AG04449 (cell line): ENCODE measurements at places on chromosomes 5 and 9.

- no peak for DNase-seq
Measured at GRCh38 chr5:107876261-107876660, 205.5 kb upstream of the EFNA5 start.

DNA sequence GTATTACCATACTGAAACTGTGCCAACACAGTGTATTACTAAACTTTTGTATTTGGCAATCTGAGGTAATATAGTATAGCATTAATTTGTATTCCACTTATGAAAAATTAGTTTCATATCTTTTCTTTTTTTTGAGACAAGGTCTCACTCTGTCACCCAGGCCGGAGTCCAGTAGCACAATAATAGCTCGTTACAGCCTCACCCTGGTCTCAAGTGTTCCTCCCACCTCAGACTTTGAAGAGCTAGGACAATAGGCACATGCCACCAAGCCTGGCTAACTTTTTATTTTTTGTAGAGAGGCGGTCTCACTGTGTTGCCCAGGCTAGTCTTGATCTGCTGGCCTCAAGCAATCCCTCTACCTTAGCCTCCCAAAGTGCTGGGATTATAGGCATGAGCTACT, 36.1 kb downstream of the POLK start:
- no peak for DNase-seq

DNA sequence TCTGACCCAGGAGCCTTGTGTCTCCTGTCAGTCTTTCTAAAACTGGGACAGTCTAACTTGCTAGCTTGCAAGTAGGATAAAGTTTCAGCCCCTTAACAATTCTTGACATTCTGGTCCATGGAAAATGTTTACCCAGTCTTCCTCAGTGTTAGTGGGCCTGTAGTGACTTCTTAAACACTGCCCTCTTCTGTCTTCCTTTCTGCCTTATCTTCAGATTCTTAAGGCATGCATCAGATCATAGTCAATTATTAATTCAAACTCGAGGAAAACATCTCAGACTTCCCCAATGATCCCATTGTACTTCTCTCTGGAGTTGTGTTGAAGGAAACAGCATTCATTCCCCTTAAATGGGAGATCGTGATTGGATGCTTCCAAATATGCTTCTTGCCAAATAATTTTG, 1199.8 kb downstream of the DTWD2 start:
- DNase-seq: no peak

- DNase-seq: no peak
Measured at GRCh38 chr5:168469816-168470215, 16.5 kb upstream of the RARS1 start.

GRCh38 chr5:307306-307705, 14.2 kb upstream of the AHRR start:
- no peak for DNase-seq

- no peak for DNase-seq
Measured at GRCh38 chr5:149012350-149012749, 50.5 kb downstream of the SH3TC2 start.

- no peak for DNase-seq
Measured at GRCh38 chr9:135508211-135508820, 7.8 kb downstream of the MRPS2 start.

GRCh38 chr9:123999661-124000060, 11.9 kb upstream of the LHX2 start:
- no peak for DNase-seq
